Femur (tissue), 1 donor: ENCODE measurements at places on chromosomes 3 and 15.

DNA sequence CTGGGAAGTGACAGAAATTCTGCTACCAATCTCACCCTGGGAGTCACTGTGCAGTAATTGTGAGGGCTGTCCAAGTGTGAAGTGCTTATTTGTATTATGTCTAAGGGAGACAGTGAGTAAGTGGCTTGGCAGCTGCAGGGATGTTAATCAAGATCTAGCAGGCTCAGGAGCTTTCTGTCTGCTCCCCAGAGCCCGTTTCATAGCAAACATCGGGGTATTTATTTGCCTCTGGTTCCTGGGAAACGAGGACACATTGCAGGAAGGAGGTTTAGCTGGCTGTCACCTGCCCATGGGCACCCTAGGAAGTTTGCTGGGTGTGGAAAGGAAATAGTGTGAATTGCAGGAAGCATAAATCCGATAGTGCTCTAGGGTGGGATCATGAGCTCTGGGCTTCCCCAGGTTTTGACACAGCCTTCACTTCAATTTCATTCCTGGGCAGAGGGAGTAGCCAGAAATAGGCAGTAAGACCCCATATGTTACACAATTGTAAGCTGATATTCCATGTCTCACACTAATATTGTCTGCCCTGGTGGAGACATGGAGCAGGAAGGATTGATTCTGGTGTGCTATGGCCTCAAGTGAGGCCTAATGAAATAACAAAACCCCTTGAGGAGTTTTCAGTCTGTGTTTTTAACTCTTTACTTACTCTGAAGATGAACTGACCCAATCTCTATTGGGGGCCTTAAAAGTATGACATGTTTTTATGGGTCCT lies 74.1 kb upstream of the MITF start:
- no peak for DNase-seq

GRCh38 chr15:99907698-99908097 lies 174.5 kb upstream of the LYSMD4 start:
- DNase-seq, result no peak

GRCh38 chr3:14880447-14881106 lies 61.8 kb downstream of the FGD5 start:
- DNase-seq, result no peak

DNA sequence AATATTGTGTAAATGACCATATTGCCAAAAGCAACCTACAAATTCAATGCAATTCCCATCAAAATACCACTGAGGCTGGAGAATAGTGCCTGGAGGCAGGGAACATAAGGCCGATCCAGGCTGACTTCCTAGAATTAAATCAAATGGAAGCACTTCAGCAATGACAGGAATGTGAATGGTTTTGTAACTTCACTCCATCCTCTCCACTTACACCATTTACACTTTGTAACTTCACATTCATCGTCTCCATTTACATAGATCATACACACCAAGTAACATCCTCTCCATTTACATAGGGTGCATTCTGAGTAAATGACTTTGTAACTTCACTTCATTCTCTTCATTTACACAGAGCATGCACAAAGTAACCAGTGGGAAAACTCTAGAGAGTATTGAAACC lies 11.6 kb downstream of the STRIT1 start:
- DNase-seq, result no peak

DNA sequence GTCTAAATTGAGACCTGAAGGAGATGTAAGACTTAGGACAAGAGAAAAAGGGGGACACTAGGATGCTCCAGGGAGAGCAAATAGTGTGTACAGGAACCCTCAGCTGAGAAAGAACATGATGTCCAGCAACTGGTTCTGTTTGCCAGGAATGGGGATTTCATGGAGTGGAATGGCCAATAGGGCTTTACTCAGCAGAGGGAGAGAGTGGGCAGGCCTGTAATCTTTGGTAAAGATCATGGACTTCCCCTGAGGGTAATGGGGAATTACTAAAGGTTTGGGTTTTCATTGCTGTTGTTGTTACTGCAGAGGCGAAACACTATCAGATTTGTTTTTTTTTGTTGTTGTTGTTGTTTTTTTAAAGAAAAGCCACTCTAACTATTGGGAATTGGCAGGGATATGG lies 99.0 kb downstream of the SCN11A start:
- no peak for DNase-seq

DNA sequence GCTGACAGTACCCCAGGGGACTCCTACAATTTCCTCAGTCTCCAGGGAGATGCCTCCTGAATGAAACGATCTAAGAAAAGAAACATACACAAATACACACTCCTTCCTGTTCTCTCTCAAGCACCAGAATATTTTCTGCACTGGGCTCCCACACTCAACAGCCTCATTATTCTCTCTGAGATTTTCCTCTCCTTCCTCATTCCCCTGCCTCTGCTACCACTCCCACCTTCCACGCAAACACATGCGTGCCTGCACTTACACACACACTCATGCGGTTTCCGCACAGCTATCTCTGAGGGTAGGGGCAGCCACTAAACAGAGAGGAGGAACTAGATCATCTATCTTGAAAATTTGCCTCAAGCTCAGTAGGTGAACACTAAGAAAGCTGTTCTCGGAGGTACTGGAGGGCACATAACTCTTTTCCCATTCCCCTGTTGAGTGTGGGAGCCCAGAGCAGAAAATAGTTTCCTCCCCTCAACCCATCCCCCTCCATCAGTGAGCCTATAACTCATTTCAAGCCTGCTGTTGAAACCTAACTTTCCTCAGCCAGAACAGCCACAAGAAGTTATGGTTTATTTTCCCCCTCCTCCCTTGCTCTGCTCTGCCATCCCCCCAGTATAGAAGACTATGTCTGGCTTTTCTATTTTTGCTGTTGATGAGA lies 30.5 kb upstream of the TIPARP start:
- no peak for DNase-seq

- DNase-seq, result no peak
Measured at GRCh38 chr3:149983628-149984027, 12.9 kb upstream of the PFN2 start.

DNA sequence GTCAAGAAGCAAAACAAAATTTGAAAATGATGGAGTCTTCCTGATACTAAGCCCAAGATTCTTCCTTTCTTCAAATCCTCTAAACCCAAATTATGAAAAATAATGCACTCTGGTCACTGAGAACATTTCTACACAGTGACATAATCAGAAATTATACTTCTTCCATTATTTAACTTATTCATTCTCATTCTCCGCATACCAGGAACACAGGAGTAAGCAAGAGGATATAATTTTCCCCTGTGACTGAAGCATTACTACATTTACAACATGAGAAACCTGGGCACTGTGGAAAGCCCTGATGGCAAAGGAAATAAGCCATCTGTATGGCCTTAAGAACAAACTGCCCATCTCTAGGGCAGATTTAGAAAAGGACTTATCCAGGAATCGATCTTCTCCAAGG lies 47.0 kb downstream of the EXD1 start:
- no peak for DNase-seq

DNA sequence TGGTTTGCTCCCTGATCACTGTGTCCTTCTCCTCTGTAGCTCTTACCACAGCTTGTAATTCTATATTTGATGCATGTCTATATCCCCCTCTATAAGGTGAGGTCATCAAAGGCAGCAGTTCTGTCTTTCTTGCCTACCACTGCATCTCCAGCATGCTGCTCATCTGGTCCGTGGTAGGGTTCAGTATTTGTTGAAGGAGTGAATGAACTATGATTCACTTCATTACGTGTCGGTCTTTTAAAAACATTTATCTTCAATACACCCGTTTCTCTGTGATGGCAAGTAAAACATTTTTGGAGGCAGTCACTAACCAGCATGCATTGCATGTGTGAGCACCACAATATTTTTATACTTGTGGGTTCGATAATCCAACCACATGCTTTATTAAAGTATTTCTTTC lies 27.6 kb downstream of the CHST14 start:
- no peak for DNase-seq

DNA sequence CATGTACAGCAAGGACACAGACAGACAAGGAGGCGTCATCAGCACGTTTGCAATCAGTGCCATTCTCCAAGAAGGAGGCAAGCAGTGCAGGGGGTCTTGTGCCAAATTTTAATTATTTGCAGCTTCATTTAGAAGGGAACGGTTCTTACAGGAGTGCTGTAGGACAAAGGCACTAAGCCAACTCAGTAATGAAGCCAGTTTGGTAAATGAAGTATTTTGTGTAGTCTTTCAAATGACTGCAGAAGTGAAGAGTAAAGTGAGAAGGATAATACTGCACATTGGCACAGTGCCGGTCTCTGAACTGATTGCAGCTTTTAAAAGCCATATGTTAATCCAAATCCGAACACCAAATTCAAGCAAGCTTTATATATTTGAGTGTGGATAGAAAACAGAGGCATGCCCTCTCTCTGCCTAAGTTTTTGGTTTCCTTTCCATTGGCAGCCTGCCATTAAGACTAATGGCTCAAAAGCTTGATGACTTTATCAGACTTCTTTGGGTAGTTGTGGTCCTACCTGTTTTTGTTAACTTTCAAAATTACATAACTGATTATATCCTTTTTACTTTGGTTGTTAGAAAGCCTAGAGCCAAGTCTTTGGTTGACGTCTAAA lies 101.3 kb downstream of the SENP2 start:
- no peak for DNase-seq

DNA sequence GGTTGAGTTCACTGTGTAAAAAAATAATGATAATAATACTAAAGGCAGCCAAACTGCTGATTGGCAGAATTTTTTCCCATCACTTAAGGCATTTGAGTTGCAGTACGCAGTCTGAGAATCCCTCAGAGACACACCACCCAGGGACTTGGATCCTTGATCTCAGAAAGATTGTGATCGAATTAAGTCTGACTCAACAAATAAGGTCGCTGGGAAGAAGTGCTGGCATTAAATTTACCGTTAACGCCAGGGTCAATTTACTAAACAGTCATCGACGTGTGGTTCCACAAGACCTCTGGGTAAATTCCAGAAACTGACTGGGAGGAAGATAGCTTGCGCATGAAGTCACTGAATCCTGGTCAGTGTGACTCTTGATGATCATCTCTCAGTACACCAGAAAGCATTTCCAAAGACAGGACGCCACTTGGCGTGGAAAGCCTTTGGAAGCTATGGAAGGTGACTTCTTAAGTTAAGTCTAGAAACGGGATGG lies 48.3 kb upstream of the CGNL1 start:
- no peak for DNase-seq

DNA sequence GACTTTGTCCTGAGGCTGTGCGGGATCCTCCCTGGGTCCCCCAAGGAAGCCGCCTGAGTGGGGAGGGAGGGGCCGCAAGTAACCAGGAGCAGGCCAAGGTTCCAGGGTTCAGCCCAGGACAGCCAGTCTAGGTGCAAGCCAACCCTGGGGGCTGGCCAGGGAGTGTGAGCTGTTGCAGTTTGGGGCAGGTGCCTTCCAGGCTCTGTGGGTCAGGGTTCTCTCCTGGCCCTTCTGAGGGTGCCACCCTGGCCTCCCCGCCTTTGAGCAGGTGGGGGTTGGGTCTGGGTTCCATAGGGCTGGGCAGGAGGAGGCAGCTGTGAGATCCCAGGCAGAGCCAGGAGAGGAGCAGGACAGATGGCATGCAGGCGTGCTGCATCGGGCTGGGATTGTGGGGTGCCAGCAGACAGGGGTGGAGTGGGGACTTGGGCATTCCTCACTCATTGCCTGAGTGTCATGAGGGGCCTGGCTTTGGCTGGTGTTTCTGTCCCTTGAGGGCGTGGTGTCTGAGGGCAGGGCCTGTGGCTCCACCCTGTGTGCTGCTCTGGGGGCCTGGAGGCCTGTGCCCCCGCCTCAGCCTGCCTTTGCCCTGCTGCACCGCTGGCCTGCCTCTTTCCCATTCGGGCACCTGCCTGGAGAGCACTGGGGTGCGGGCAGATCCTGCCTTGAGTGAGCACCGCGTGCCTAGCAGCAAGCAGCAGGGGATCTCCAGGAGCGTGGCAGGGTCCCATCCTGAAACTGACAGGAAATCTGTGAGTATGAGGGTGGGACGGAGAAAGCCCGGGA lies 18.4 kb downstream of the KLF13 start:
- peak; percentile 45 for DNase-seq

DNA sequence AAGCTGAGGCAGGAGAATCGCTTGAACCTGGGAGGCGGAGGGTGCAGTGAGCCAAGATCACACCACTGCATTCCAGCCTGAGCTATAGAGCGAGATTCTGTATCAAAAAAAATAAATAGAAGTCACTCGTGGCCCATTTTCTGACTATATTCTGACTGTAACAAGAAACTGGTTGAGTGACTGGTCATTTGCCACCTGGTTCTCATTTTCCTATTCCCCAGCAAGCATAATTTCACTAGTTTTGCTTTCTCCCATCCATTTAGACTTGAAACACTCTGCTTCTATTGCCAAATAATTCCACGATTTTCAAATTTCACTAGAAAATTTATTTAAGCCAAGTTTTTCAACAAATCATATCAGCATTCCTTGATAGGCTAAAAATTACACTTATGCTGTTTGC lies 40.7 kb downstream of the C3orf70 start:
- DNase-seq, result no peak

DNA sequence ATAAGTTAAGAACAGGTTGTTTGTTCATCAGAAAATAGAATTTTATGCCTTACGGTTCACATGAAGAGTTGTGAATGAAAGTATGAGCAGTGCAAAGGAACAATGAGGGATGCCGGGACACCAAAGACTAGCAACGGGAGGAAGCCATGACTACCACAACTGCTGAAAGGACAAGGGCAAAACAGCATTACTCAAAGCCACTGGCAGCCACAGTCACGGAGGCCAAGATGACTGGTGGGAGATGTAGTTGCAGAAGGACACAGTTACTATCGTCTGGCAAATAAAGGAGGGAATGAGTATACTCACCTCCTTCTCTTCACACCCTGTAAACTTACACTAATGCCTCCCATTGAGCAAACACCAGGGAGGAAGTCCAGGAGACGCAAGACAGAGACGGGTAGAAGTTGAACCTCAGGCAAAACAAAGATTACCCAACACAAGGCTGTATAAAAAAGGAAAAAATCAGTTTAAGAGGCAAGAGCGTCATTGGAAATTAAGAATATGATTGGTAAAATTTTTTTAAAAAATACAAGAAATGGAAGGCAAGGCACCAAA lies 675.5 kb downstream of the FHIT start:
- DNase-seq, result no peak

GRCh38 chr3:126442094-126442855 lies 33.4 kb downstream of the ZXDC start:
- peak; percentile 91 for DNase-seq

DNA sequence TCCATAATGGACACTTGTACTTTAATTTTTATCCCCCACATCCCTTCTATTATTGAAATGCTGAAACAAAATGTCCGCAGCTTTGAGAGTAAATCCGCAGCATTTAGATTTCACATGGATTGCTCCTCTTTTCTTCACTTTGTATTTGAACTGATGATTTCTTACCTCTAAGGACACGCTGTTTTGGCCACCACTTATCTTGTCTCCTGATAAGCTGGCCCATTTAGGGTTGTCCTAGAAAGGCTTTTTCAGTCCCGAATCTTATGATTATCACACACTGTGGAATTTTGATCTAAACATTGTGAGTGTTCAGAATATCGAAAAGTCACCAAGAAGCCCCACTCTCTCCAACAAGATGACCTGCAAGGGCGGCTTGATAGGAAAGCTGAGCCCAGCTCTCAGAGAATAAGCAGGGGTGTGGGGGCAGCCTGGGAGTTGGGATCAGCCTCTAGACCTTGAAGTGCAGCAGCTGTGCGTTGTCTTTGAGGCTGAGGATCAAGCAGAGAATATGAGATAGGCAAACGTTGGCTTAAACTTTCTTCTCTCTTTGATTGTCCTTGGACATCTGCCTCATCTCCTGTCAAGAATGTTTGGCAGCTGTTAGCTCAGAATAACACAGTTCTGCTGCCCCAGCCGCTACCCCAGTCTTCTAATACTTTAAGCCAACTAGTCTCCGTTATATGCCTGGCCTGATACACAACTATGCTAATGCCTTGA lies 399.7 kb upstream of the NR2F2 start:
- peak; percentile 35 for DNase-seq

GRCh38 chr3:161336661-161337060 lies 34.7 kb downstream of the SPTSSB start:
- no peak for DNase-seq
